Placental epithelial cell (primary cell): ENCODE measurements at places on chromosomes 3 and 15. TPM values are rescaled to one million over a fixed set of nuclear protein-coding genes. Genes with fewer than 3 reads are reported as not detected.

ATP13A5 gene
- not detected in 2 replicates for total RNA-seq

RPP25 gene
- total RNA-seq, result 0.98 and 2.0 TPM in 2 replicates

SCN5A gene
- total RNA-seq, result 1.3 and 2.0 TPM in 2 replicates

EFL1 gene
- 14.9 and 17.6 TPM in 2 replicates for total RNA-seq

CLDN1 gene
- 0.11 TPM in 1 of 2 replicates, not detected in the other for total RNA-seq

CCDC54 gene
- total RNA-seq, result not detected in 2 replicates

EBLN2 gene
- total RNA-seq, result 8.9 and 9.8 TPM in 2 replicates

DNAH12 gene
- 0.11 and 0.39 TPM in 2 replicates for total RNA-seq

GP5 gene
- total RNA-seq, result not detected in 2 replicates

FSIP1 gene
- total RNA-seq, result 0.39 and 0.43 TPM in 2 replicates

TGM4 gene
- total RNA-seq, result 7.3 and 16.5 TPM in 2 replicates

LYZL4 gene
- total RNA-seq, result 0.39 TPM in 1 of 2 replicates, not detected in the other

USP50 gene
- total RNA-seq, result not detected in 2 replicates

DNAJA4 gene
- total RNA-seq, result 22.0 and 22.9 TPM in 2 replicates

ARL6 gene
- total RNA-seq, result 4.3 and 6.7 TPM in 2 replicates

CPN2 gene
- not detected in 2 replicates for total RNA-seq

GOLIM4 gene
- 28.8 and 34.9 TPM in 2 replicates for total RNA-seq

HEG1 gene
- 25.5 and 203 TPM in 2 replicates for total RNA-seq

ITPKA gene
- total RNA-seq, result under 0.01 TPM in 1 of 2 replicates, not detected in the other

IGSF11 gene
- under 0.01 and 0.11 TPM in 2 replicates for total RNA-seq

VEPH1 gene
- 3.9 and 17.1 TPM in 2 replicates for total RNA-seq

LMAN1L gene
- 0.11 TPM in 1 of 2 replicates, not detected in the other for total RNA-seq

BCL2A1 gene
- total RNA-seq, result not detected in 2 replicates

MUC13 gene
- not detected in 2 replicates for total RNA-seq

SEMA3G gene
- total RNA-seq, result not detected in 2 replicates

SPTSSB gene
- not detected in 2 replicates for total RNA-seq

TRANK1 gene
- total RNA-seq, result 1.4 and 3.1 TPM in 2 replicates

WDR73 gene
- total RNA-seq, result 29.4 and 53.8 TPM in 2 replicates

PHLDB2 gene
- total RNA-seq, result 274 and 618 TPM in 2 replicates

HRG gene
- total RNA-seq, result not detected in 2 replicates

PLCL2 gene
- total RNA-seq, result 20.7 and 31.8 TPM in 2 replicates

ALS2CL gene
- total RNA-seq, result 23.6 and 37.2 TPM in 2 replicates

MAGEL2 gene
- total RNA-seq, result 0.11 and 0.39 TPM in 2 replicates

NTRK3 gene
- total RNA-seq, result under 0.01 TPM in 2 replicates

GOLGA6L10 gene
- total RNA-seq, result 2.4 TPM in 1 of 2 replicates, not detected in the other

CPEB1 gene
- not detected in 2 replicates for total RNA-seq

CGNL1 gene
- total RNA-seq, result under 0.01 and 0.33 TPM in 2 replicates

CHL1 gene
- total RNA-seq, result not detected in 2 replicates

PLD1 gene
- 17.8 and 30.6 TPM in 2 replicates for total RNA-seq
